NCI-H1436 treated with DMSO at 0.1 percent for 48 hours (cell line): ENCODE measurements at places on chromosomes 1 and 21.

- no peak for DNase-seq
Observed at GRCh38 chr1:37734629-37735591, 30.0 kb downstream of the EPHA10 start.

DNA sequence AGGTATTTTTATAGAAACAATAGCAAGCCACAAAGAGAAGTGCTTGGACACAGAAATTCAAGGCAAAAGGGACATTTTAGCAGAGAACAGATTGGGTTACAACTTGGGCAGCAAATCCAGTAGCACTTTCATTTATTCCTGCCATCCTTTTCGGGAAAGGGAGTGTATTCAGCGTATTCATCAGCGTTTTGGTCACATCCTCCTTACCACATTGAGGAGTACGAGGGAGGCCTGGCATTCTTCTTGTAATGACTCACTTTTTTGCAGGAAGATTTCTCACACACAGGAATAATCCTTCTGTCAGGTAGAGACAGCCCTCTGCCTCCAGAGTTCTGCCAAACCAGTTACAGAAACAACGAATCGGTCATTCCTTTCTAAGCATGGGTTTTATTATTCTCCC, 18.1 kb upstream of the FAM78B start:
- no peak for DNase-seq

DNA sequence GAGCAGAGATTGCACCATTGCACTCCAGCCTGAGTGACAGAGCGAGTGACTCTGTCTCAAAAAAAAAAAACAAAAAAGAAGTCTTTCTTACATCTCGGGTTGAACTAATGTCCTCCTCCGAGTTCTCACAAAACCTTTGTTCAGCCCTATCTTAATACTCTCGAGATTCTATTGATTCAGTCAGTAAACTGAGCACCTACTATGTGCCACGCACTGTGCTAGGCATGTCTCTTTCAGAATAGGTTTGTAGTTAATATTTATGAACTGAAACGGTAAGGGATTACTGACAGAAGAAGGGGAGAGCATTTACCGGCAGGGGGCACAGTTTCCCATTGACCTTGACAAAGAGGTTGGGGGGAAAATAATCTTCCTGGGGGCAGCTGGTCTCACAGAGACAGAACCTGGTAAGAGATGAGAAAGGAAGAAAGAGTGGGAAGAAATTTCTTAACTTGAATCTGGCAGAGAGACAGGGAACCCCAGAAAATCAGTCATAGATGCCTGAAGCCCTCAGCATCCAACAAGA, 3.4 kb downstream of the PIAS3 start:
- no peak for DNase-seq

DNA sequence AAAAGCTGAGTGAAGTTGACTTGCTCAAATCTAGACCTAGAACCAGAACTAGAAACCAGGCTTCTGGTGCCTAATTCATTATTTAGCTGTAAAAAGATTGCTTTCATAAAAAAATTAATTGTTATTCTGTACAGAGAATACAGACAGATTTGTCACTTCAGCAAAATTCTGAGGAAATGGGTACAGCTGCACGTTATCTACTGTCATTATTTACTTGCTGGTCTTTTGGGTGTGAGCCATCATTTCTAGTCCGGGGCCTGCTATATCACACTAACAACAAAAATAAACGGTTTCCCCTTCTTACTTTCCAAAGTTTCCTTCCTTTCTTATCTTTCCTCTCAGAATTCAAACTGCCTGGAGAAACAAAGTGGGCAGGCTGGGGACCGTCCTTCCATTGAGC, 68.3 kb downstream of the PTGER3 start:
- no peak for DNase-seq

GRCh38 chr1:109454497-109455133, 11.7 kb upstream of the SYPL2 start:
- DNase-seq = no peak

GRCh38 chr1:172391976-172392375, 28.5 kb upstream of the C1orf105 start:
- DNase-seq = no peak
